ENCODE measurements at places on chromosomes 4 and X. TPM values are rescaled to one million over a fixed set of nuclear protein-coding genes. Genes with fewer than 3 reads are reported as not detected.

Gene STEEP1
- 33.1 TPM for total RNA-seq

Gene AKAP4
- total RNA-seq = not detected

Gene KIAA1210
- not detected for total RNA-seq

Gene ENPEP
- total RNA-seq = not detected

Gene STARD8
- total RNA-seq = 1.8 TPM

Gene MAB21L2
- not detected for total RNA-seq

Gene MAGEB1
- total RNA-seq = not detected

Gene HS6ST2
- 0.05 TPM for total RNA-seq

Gene CORIN
- total RNA-seq = not detected

Gene OPHN1
- 1.7 TPM for total RNA-seq

Gene CDX4
- total RNA-seq = not detected

Gene PPEF2
- not detected for total RNA-seq
